ENCODE measurements at places on chromosomes 1 and 21.

- DNase-seq, result no peak
These were observed 64.0 kb upstream of the TARDBP start for GRCh38 chr1:10948463-10948775.

GRCh38 chr21:26572702-26573381, at the start of gene CYYR1:
Gene CYYR1, minus strand, starts transcription at chr21:26573286. Its CDS starts 346 bp downstream, at chr21:26572940.
- DNase-seq, result no peak

GRCh38 chr1:54107131-54107530, 45.7 kb downstream of the CDCP2 start:
- no peak for DNase-seq

GRCh38 chr1:71940261-71940660, 342.1 kb downstream of the NEGR1 start:
- DNase-seq, result no peak

DNA sequence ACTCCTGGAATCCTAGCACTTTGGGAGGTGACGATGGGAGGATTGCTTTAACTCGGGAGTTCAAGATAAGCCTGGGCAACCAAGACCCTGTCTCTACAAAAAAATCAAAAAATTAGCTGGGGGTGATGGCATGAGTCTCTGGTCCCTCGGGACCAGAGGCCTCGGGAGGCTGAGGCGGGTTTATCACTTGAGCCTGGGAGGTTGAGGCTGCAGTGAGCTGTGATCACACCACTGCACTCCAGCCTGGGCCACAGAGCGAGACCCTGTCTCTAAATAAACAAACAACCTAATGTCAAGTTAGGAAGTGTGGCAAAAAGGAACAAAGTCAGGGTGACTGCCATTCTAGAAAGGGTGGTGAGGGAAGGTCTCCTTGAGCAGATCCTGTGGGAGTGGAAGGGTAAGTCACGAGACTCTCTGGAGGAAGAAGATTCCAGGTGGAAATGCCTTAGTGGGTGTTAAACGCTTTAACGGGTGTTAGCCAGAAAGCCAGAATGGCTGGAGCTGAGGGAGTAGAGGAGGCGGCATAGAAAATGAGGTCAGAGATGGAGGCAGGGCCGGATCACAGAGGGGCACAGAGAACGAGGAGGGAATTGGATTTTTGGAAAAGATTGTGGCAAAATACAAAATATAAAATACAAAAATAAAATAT, 62.2 kb upstream of the ATP5PO start:
- no peak for DNase-seq

Measured in putamen (tissue), 1 donor.